ENCODE measurements at places on chromosomes 11 and 22.
A peak's percentile ranks its signal among the peaks of the same experiment; 100 is the strongest.

DNA sequence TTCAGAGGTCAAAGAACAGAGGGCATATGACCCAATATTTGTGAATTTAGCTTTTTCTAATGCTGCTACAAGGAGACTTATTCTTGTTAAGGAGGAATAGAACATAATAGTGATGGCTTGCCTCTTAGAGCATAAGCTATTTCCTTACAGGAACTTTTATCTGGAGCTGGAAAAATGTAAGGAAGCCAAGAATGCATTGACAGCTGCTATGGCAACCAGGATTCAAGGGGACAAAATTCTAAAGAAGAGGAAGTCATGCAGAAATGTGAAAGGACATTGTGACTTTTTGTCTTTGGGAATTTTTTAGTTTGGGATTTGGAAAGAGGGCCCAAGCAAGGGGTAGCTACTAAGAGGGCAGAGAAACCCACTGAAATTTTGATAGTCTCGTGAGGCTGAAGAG, 51.1 kb downstream of the EHF start:
- no peak for DNase-seq

- DNase-seq: peak; percentile 69
Observed at GRCh38 chr11:120517390-120517761, 5.8 kb downstream of the GRIK4 start.

DNA sequence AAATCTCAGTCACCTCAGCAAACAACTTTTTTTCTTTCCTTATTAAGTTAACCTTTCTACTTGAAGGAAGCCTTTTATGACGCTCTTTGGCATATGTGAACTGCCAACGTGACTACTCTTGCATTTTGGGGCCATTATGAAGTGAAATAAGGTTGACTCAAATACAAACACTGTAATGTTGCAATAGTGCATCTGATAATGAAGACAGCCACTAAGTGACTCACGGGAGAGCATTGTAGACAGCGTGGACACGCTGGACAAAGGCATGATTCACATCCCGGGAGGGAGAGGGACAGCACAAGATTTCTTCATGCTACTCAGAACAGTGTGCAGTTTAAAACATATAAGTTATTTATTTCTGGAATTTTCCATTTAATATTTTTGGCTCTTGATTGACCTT, 560.8 kb downstream of the ETS1 start:
- DNase-seq: peak; percentile 98

GRCh38 chr22:21937041-21937820, 15.4 kb downstream of the PPM1F start:
- DNase-seq: no peak

DNA sequence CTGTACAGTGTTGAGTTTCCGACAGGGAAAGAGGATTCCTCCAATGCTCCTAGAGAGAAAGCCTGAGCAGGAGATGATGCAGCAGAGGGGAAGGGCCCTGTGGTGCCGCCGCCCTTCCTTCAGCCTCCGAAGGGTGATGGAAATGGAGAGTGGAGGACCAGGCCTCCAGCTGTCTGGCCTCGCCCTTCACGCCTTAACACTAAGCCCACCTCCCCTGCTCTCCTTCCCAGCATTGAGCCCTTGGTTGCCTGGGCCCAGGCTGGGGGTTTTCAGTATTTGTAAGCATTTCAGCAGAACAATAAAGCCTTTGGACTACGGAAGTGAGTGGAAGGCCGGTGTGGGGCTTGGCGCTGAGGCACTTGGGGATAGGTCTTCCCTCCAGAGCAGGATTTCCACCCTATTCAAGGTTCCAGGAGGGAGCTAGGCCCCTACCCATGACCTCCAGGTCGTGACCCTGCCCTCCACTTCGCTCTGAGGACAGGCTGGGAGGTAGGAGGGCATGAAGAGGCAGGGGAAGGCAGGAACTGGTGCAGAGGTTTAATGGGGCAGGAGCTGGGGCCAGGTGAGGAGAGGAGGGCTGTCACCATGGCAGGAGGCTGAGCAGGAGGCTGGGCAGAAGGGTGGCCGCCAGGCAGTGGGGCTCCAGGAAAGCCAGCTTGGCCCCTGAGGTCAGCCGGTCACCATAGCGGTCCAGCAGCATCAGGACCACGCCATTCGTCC, 21.6 kb downstream of the TREH start:
- no peak for DNase-seq

- DNase-seq: peak; percentile 29
Observed at GRCh38 chr22:22060200-22061084, 77.9 kb upstream of the TOP3B start.

GRCh38 chr11:94017446-94017845, 3.7 kb upstream of the HEPHL1 start:
- DNase-seq: peak; percentile 42

- DNase-seq: no peak
Observed at GRCh38 chr11:124036666-124037065, 4.5 kb downstream of the OR10G7 start.

GRCh38 chr22:19304547-19304946, 13.0 kb upstream of the CLTCL1 start:
- DNase-seq: no peak

DNA sequence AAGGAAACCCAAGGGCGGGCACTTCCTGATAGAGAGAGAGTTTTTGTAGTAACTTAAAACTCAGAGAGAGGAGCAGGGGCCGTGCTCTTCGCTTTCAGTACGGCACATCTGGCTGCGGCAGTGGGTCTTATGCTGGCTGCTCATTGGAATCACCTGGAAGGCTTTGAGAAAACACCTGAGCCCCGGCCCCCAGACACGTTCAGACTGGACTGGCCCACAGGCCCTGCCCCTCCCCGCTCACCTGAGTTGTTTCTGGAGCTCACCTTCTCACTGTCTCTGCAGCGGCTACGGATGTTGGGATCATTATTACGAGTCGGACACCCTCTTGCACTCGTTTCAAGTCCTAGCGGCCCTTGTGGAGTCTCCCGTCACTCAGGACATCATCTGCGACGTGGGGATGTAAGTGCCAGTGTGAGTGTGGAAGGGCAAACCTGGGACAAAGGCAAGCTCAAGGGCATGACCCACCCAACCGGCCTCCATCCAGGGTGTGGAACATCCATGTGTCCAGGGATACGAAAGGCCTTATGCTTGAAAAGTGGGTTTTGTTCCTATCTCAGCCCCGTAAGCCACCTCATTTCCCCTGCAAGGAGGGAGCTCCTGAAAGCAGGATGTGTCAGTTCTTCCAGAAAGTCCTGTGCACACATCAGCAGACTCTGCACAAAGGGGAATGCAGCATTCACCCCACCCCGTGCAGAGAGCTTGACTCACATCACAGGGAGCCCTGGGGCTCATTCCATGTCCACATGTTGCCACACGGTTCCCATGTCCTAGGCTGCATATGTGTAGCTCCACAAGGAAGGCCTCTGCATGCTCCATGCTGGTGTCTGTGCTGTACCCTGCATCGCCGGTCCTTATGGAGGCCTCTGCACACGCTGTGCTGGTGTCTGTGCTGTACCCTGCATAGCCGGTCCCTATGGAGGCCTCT, 5.4 kb downstream of the NADSYN1 start:
- DNase-seq: peak; percentile 11

- DNase-seq: peak; percentile 81
Observed at GRCh38 chr11:13316528-13316961, 39.0 kb downstream of the BMAL1 start.

- DNase-seq: peak; percentile 40
Observed at GRCh38 chr11:47348859-47349258, 3.6 kb downstream of the MYBPC3 start.

GRCh38 chr11:88979641-88980040, 86.1 kb downstream of the GRM5 start:
- peak; percentile 61 for DNase-seq

GRCh38 chr11:67780056-67780455, 105.6 kb upstream of the ALDH3B2 start:
- DNase-seq: no peak

- no peak for DNase-seq
Observed at GRCh38 chr22:30777587-30777986, 82.9 kb downstream of the OSBP2 start.

- DNase-seq: peak; percentile 27
Observed at GRCh38 chr11:17760102-17761029, 25.8 kb downstream of the KCNC1 start.

DNA sequence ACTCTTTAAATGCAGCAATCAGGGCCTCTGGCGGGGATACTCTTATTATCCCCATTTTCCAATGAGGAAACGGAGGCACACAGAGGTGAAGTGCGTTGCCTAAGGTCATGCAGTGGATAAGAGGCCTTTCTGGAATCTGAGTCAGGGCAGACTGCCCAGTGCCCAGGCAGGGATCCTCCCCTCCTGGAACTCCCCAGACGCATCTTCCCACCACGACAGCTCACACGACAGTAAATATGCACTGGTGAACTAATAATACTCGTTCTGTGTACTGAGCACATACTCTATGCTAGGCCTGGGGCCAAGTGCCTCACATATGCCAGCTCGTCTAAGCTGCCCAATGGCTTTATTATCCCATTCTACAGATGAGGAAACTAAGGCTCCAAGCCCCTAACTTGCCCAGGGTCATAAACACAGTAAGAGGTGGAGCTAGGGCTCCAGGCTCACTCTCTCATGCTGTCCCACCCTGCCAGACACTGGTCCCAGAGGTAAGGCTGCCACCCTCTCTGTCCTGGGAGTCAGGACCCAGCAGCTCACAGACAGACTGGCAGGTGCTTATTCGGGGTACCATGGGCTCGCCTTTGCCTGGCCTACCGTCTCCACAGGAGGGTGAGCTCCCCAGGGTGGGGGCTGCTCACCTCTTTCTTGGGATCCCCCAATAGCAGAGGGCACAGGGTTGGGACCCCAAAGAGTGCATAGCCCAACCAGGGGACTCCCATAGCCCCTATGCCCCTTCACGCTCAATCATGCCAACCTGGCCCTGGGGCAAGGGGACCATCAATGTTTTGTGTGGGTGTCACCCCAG, 2.3 kb downstream of the IL2RB start:
- no peak for DNase-seq

- no peak for DNase-seq
Observed at GRCh38 chr11:118033443-118033842, 43.4 kb upstream of the TMPRSS4 start.

GRCh38 chr11:16986434-16987204, 27.6 kb downstream of the PLEKHA7 start:
- DNase-seq: no peak

GRCh38 chr11:92870196-92870832, 99.1 kb upstream of the MTNR1B start:
- no peak for DNase-seq

DNA sequence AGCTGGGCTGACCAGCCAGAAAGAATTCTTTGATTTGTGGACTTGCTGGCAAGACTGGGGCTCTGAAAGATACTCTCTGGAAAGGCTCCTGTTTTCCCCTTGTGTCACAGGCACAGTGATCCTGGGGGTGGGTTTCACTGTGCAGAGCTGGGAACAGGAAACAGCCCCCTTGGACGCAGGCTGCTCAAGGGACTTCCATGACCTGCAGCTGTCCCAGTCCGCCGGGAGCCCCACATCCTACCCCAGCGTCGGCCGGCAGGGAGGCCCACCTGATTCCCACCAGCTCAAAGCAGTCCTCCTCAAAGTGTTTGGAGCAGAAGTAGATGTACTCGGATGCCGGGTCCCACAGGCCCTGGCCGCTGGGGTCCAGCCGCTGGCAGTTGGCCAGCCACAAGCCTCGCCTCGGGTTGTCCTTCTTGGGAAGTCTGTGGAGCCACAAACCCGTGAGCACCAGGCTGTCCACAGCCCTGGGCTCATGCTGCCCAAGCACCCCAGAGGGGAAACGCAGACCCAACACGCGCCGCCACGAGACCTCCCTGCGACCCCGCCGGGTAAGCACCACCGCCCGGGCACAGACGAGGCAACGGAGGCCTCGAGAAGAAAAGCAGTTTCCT, 824 bp downstream of the THAP7 start:
- peak; percentile 25 for DNase-seq

GRCh38 chr11:5036669-5037068, 9.7 kb upstream of the OR52J3 start:
- no peak for DNase-seq

DNA sequence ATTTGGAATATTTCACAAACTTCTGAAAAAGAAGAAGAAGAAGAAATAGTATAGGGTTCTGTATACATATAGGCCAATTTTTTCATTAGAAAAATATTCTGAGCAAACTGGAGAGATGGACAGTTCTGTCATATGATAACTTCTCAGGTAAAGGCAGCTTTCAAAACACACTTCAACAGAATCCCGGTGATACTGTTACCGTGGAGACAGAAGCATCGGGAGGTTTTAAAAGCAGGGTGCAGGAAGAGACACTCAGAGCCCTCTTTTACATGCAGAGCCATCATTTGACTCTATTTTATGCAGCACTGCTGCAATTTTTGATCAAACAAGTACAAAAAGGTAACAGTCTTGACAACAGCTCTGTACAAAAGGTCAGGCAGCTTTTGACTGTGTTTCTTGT, 1785.4 kb downstream of the LRRC4C start:
- no peak for DNase-seq

GRCh38 chr11:2548596-2548995, 103.8 kb downstream of the KCNQ1 start:
- no peak for DNase-seq

DNA sequence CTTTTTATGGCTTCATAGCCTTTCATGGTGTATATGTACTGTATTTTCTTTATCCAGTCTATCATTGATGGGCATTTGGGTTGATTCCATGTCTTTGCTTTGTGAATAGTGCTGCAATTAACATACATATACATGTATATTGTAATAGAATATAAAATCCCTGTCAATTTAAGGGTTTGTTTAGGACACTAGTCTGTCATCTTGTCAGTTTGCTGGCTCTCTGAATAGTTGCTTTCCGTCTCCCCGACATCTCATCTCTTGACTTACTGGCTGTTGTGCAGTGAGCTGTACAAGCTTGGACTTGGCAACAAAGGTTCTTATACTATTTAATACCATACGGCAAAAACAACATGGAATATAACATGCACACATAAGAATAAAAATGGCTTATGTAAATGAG, 1487.5 kb downstream of the LRRC4C start:
- no peak for DNase-seq

GRCh38 chr11:70732881-70733196, 334.5 kb downstream of the CTTN start:
- no peak for DNase-seq

- no peak for DNase-seq
Observed at GRCh38 chr11:43021466-43021865, 290.3 kb upstream of the API5 start.
